ENCODE measurements at places on chromosomes 5 and 9.
A peak's percentile ranks its signal among the peaks of the same experiment; 100 is the strongest.

GRCh38 chr5:87132696-87133095 is 135.0 kb upstream of the RASA1 start:
- DNase-seq, result no peak

DNA sequence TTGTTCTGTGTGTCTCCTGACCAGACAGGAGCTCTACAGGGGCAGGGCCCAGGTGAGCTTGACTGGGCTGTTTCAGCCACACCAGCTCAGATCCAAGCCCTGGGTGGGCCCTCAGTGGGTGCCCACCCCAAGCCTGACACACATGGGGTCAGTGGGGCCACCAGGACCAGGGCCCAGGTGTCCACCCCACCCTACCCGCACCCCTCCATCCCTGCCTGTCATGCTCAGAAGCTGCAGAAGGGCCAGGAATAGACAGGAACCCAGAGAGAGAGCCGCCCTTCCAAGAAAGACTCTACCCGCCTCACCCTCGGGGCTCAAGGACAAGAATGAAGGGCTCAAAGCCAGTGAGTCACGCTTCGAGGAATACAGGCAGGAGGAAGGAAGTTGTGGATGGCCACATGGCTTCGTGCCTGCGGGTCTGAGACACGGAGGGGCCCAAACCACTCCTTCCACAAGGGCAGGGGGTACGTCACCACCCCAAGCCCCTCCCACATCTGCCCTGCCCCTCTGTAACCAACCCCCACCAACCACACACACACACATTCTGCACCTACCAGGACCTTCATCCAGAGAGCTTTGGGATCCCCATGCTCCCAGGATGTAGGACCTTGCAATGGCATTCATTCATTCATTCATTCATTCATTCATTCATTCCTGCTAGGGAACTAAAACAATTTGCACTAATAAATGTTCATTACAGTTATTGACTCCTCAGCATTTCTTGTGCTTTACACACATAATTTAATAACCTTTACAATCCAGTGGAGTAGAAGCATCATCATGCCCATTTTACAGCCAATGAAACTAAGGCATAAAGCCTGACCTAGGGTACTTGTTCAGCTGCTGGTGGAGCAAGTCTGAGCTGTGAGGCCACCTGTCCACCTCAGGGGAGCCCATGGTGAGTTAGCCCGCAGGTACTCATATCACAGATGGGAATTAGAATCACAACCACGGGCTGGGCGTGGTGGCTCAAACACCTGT is 55.9 kb upstream of the STXBP1 start:
- peak; percentile 97 for DNase-seq

DNA sequence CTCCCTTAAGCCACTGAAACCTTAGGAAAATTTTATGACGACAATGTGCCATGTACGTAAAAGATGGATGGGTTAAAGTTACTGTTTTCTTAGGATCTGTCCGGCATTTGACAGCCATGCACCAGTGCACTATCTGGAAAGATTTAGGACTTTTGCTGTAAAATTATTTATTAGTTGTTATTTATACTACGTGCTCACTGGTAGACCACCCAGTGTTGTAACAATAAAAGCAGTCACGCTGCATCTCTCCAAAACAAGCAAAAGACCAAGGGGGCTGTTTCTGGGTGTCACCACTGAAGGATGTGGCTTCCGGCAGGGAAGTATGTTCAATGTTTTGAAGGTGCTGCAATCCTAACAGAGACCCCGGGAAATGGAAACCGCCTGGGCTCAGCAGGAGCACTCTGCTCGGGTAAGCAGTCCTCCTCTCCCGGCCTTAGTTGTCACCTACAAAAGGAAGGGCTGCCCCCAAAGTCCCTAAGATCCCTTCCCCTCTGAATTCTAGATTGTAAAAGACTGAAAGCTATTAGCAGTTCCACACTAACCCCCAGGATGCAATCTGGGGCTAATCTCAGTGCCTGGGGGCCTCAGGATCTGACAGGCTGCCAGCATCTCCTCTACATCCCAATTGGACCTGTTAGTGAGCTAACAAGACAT is 38.6 kb downstream of the SAXO1 start:
- no peak for DNase-seq

DNA sequence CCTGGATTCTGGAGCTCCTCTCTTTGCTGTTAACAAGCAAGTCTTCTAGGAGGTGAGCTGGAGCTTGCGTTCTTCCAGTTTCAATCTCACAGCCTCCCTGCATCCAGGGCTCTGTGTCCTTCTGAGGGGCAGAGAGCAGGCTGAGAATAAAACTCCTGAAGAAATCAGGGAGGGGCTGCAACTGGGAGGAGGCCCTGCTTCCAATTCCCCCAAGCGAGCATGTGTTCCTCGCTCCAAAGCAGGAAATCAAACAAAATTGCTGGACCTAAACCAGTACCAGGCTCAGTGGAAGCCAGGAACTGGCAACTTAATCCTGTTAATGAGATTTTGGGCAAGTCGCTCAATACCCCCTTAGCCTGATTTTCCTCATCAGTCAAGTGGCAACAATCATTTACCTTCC is 181.8 kb downstream of the ASTN2 start:
- no peak for DNase-seq

GRCh38 chr5:141850244-141850768 is 27.9 kb downstream of the PCDH1 start:
- DNase-seq, result peak; percentile 33

DNA sequence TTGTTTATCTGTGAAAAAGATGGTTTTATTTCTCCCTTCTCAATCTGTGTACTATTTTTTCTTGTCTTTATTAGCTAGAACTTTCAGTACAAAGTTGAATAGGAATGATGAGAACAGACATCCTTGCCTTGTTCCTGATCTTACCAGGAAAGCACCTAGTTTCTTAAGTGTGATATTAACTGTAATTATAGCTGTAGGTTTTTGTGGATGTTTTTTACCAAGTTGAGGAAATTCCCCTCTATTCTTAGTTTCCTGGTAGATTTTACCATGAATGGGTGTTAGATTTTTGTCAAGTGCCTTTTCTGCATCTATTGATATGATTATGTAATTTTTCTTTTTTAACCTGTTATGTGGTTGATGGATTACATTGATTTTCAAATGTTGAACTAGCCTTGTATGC is 68.7 kb downstream of the KCNN2 start:
- no peak for DNase-seq

DNA sequence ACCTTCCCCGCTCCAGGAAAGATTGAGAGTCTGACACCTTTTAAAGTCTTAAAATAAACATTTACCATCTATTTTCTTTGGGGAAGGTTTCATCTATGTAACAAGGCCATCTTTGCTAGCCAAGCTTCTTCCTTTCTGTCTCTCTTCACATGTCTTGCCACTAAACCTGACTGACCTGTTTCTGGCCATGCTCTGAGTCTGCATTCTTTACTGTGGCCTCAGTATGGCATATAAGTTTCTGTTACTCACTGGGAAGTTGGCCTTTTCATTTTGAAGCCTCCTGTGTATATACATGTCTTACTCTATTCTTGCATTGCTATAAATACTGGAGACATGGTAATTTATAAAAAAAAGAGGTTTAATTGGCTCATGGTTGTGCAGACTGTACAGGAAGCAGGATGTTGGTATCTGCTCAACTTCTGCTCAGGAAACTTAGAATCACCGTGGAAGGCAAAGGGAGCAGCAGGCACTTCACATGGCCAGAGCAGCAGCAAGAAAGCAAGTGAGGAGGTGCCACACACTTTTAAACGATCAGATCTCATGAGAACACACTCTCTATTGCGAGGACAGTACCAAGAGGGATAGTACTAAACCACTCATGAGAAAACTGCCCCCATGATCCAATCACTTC is 48.1 kb downstream of the KCNV2 start:
- no peak for DNase-seq

Data from SK-MEL-5 (cell line).